Naive B cell (primary cell): ENCODE measurements at places on chromosomes 7 and 10.

- DNase-seq, result no peak
These were observed 4.2 kb downstream of the PHTF2 start for GRCh38 chr7:77802557-77803405.

GRCh38 chr7:1412322-1413261 is 46.7 kb downstream of the MICALL2 start:
- peak; percentile 67 for DNase-seq

DNA sequence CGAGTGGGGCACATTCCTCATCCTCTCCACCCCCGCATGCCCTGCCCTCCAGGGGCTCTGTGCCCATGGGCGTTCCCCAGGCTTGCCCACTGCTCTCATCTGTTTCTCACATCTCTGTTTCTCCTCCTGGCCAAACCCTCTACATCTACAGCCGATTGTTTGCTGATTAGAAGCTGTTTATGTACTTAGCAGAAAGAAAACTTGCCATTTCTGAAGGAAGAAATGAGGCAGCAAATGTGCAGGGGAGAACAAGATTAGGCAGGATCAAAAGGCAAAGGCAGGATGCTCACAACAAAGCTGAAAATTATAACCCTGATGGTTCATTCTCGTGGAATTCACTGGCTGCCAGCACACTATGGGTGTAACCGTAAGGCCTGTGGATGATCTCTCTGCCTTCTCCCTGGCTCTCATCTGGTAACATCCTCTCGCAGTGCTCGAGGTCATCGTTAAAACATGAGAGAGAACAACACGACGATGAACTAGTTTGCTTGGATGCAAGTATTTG is 111.6 kb upstream of the KLF14 start:
- DNase-seq, result no peak

GRCh38 chr10:103814626-103815370 is 40.6 kb downstream of the SH3PXD2A start:
- DNase-seq, result no peak

DNA sequence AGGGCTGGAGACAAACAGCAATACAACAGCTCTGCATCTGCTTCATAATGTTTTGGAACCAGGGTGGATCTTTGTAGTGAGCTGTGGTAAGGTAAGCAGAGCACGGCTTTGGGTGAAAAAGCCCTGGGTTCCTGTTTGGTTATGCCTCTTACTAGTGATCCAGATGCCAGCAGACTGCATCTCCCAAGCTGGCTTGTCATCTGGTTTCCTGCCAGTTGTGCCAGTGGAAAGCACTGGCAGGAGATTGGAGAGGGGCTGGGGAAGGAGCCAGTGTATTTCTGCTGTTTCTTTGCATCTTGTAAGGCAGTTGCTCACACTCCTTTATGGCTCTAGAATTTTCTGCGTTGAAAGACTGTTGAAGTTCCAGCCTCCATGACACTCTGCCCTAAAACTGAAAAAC is 137.6 kb downstream of the TSPAN12 start:
- no peak for DNase-seq

DNA sequence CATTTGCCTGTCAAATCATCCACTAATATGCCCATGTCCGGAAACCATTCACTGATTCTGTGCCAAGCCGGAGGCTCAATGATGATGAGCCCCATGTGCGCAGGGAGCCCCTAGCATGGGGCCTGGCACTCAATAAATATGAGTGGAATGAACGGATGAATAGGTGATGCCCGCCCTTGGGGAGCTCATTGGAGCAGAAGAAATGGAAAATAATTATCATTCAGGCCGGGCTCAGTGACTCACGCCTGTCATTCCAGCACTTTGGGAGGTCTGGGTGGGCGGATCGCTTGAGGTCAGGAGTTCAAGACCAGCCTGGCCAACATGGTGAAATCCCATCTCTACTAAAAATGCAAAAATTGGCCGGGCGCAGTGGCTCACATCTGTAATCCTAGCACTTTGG is 11.0 kb downstream of the RHBDD2 start:
- no peak for DNase-seq

DNA sequence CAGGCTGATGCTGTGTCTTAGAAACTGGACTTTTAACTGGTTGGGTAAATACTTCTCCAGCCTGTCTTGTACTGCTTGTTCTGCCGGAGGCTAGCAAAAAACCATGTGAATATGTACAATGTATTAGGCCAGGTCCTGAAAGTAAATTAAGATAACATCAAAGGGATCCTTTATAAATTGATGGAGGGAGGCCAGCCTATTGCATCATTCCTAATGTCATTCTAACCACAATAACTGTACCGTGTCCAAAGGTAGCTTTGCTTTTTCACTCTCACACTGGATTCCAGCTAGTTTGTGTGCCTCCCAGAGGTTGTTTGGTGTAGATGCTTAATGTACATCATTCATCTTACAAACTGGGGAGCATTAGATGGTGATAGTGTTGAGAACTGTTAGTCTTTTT is 91.2 kb upstream of the SEM1 start:
- DNase-seq, result no peak

DNA sequence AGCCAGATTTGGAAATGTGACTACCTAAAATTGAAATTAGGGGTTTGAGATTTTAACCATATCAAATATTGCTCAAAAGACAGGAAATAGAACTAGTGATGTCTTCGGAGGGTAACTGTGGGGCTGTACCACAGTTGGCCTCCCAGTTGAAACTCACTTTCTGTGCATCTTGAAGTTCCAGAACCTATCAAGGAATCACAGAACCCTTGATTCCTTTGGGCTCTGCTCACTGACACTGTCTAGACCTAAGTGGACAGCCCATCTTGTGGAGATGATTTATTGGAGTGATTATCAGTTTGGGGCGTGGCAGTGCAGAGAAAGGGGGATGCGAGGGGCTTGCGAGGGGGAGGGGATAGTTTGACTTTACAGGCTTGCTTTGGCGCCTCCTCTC is 134.2 kb upstream of the GJD4 start:
- DNase-seq, result no peak

GRCh38 chr7:14714161-14714728 is 188.3 kb downstream of the DGKB start:
- DNase-seq, result no peak

DNA sequence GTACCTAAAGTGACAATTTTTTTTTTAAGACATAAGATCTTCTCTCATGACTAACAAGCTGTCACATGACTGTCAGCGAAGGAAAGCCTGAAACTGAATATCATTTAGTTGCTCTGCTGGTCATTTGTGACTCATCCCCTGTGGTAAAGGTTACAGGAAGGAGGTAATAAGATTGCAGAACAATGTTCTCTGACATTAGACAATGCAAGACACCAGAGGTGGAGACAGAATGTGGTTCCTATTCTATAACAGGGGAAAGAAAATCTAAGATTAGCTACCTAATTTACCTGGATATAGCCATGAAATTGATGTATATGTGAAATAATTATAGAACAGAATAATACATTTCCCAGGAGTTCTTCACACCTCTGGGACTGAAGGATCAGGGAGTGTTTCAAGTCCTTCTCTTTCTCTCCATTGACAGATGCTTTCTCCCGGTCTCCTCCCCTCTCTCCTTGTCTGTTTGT is 47.7 kb downstream of the LRGUK start:
- DNase-seq, result no peak

DNA sequence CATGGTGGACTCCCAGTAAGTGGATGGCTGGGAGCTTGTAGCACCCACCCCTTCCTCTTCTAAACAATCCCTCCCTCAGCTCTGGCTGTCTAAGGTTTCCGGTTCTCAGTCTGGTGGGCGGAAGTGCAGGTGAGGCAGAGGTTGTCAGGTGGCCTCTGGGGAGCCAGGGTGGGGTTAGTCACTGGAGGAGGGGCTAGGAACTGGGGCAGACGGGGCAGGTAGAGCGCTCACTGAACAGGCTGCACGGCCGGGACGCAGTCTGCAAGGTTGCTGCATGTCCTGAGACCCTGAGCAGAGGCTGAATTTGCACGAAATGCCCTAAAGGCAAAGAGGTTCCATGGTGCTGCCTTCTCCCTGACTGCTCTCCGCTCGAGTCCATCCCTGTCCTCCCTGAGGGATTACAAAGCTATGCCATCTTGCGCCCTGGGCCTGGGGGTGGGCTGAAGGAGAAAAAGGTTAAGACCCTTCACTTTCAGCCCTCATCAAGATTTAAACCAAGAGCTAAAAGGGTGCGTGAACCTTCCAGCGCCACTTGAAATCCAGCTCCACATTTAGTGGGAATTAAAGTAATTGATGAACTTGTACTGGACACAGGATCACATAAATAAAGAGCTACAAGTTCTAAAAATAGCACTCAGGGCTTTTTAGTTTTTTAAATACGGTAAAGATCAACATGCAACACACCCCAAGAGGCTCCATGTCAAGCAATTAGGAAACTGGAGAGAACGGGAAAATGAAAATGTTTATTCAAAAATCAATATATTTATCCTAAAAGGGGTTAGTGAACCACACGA is 62.3 kb upstream of the CTBP2 start:
- no peak for DNase-seq
